Activated T-cell treated with anti-CD3 and anti-CD28 coated beads for 24 hours (primary cell): ENCODE measurements at places on chromosomes 12 and 14.

- no peak for DNase-seq
These were observed 18.3 kb downstream of the ADGRD1 start for GRCh38 chr12:130971925-130972585.

DNA sequence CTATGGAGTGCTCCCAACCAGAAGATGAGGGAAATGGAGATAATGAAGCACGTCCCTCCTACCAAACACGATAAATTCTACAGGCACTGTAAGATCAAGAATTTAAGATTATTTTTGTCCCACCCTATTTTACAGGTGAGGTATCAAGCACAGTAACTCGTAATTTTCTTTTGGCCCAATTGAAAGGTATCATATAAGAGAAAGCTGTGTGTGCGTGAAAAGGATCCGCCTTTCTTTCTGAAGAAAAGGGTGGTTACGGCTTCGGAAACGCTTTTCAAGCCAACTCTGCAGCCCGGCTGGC lies 733 bp upstream of the KLHDC2 start:
- DNase-seq: no peak

- DNase-seq: no peak
These were observed 1.6 kb upstream of the TFCP2 start for GRCh38 chr12:51174501-51174900.

GRCh38 chr12:65948320-65949008 lies 124.2 kb downstream of the HMGA2 start:
- DNase-seq: no peak

- DNase-seq: no peak
These were observed 10.1 kb upstream of the FBXO33 start for GRCh38 chr14:39442293-39442692.

DNA sequence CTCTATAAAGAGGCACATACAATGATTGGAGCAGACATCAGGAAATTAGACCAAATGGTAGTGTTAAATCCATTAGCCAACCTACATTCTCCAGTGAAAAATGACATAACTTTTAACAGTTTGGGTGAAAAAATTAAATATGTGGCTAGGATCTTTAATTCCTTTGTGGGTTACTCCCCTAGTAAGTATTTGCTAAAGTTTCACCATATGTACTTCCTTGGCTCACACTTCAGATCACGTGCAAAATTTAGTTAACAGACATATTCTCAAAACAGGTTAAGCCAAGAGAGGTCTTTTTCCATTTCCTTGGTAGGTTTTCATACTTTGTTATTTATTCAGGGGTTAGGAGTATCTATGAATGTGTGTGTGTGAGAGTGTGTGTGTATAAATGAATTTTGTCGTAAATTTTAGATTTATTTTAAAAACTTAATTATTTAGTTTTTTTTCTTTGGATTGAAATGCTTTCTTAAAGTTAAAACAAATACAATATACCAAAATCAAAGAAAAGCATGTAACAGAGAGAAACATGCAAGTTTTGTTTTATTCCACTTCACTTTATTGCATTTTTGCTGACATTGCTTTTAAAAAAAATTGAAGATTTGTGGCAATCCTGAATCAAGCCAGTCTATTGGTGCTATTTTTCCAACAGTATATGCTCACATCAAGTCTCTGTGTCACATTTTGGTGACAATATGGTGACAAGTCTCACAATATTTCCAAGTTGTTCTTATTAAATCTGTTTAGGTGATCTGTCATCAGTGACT lies 258.7 kb downstream of the FLRT2 start:
- no peak for DNase-seq

- DNase-seq: no peak
These were observed 5.3 kb downstream of the NTF3 start for GRCh38 chr12:5437182-5437583.

DNA sequence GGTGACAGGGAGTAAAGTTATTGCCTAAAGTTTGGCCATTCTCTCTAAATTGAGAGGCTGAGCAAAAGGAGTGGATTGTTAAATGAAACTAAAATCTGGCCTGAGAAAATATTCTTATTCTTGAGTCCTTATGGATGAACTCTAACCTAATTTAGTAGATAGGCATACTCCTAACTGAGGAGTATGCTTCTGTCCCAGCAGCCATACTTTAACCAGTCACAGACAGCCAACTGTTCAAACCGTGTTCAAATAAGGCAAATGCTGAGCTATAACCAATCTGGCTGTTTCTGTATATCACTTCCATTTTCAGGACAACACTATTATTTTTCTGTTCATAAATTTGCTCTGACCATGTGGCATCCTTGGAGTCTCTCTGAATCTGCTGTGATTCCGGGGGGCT lies 75.9 kb upstream of the RERGL start:
- no peak for DNase-seq

- no peak for DNase-seq
These were observed 397.2 kb downstream of the NRXN3 start for GRCh38 chr14:78567343-78567742.

- no peak for DNase-seq
These were observed 39.4 kb downstream of the DUSP16 start for GRCh38 chr12:12523229-12523628.

DNA sequence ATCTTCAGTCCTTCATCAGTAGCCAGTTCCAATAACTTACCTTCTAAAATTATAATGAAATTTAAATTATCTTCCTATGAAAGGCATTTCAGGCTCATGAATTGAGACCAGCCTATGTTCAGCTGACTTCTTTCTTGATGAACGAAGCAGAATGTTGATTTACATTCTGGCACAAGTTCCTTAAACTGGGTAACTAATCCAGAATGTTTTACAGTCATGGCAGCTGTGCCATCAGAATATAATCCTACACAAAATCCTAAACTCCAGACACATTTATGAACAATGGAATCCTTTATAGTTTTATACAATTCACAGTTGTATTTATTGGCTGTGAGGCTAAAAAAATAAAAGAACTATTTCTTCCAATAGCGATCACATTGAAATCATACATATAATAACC lies 97.3 kb upstream of the CPM start:
- no peak for DNase-seq

- no peak for DNase-seq
These were observed 128.7 kb downstream of the CNTN1 start for GRCh38 chr12:40820794-40821484.

DNA sequence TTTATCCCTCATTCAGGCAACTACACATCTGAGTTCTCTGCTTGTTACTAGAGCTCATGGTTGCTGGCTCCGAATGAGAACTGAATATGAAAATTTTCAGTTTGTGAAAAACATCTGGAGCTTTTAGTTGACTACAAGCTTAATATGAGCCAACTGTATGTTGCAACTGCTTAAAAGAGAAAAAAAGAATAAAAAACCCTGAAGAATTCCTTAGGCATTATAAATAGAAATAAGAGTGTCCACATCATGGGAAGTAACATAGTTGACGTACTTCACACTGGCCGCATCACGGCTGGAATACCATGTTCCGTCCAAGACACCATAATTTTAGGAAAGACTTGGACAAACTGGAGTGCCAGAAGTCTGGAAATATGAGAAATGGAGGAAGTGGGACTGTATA lies 57.9 kb downstream of the PDE3A start:
- no peak for DNase-seq

GRCh38 chr14:79091381-79091963 lies 921.3 kb downstream of the NRXN3 start:
- no peak for DNase-seq

GRCh38 chr12:117593815-117594400 lies 232.5 kb upstream of the NOS1 start:
- no peak for DNase-seq

GRCh38 chr14:38311655-38312054 lies 55.8 kb upstream of the CLEC14A start:
- DNase-seq: no peak

GRCh38 chr14:76998910-76999309 lies 29.6 kb downstream of the IRF2BPL start:
- no peak for DNase-seq

DNA sequence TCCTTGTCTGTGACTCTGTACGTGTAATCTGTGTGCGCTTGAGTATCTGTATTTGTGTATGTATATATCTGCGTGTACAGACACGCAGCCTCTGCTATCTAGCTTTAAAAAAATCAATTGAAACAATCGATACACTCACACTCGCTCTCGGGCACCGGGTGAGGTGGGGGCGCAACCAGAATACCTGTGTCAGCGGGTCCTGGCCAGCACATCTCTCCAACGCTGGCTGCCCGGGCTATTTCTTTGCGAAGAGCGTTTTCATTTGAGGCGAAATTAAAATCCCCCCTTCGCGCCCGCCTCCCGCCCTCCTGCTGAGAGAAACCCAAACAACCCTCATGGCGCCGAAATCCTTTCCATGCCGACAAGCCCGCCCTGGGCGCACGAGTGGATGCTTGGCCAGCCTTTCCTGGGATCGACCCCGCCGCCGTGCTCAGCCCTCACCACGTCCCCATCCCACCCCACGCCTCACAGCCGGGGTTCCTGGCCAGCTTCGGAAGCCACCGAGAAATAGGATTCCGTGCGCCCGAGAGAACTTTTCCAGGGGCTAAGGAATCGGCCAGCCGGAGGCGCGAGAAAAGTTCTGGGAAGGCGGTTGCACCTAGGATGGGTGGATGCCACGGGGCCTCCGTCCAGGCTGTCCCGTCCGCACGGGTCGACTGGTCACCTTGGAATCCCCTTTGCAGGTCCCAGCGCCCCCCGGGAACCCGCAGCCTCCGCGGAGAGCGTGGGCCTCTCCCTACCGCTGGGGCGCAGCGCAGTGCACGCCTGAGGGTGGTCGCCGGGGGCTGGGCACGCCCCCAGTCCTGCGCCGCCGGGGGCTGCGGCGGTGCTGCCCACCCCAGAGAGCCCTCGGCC lies 1.0 kb downstream of the ZDHHC22 start:
- DNase-seq: no peak

DNA sequence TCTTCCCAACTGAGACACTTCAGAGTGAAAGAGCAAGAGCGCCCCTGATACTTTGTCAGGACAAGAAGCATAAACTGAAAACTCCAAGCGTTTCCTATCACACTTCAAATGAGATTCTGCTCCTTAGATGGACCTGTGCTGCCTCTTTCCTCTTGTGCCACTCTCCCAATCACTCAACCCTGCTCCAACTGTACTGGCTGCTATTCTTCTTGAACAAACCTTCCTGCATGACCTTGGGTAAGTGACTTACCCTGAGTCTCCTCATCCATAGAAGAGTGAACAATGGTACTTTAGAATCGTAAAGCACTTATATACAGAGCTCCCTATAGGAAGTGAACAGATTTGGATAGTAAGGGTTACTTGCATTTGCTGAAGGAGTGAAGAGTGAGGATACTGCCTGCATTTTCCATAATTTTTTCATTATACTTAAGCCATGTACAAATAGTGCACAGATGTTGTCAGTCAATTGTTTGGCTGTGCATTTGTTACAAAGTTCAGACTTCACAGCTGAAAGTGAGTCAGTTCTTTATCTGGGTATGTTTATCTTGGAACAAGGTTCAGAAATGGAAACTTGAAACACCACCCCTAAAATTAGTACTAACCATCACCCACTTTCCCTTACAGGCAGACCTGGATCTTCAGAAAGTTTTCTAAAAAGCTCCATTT lies 10.8 kb downstream of the MTERF2 start:
- no peak for DNase-seq

DNA sequence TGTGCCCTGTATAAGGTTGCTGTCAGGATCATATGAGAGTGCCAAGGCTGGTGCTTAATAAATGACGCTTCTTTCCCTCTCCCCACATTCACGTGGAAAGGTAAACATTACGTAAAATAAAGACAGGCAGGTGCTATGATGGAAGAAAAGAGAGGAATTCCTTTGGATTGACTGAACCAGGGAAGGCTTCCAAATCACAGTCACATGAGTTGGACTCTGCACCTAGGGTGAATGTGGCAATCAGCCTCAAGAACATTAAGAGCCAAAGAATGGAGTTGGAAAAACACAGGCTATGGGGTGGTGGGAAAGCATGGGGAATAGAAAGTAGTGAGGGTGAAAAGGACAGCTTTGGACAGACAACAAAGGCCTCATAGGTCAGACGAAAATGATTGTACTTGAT lies 473.1 kb downstream of the VRK1 start:
- DNase-seq: no peak

- no peak for DNase-seq
These were observed 42.9 kb downstream of the KLC1 start for GRCh38 chr14:103671911-103672310.

DNA sequence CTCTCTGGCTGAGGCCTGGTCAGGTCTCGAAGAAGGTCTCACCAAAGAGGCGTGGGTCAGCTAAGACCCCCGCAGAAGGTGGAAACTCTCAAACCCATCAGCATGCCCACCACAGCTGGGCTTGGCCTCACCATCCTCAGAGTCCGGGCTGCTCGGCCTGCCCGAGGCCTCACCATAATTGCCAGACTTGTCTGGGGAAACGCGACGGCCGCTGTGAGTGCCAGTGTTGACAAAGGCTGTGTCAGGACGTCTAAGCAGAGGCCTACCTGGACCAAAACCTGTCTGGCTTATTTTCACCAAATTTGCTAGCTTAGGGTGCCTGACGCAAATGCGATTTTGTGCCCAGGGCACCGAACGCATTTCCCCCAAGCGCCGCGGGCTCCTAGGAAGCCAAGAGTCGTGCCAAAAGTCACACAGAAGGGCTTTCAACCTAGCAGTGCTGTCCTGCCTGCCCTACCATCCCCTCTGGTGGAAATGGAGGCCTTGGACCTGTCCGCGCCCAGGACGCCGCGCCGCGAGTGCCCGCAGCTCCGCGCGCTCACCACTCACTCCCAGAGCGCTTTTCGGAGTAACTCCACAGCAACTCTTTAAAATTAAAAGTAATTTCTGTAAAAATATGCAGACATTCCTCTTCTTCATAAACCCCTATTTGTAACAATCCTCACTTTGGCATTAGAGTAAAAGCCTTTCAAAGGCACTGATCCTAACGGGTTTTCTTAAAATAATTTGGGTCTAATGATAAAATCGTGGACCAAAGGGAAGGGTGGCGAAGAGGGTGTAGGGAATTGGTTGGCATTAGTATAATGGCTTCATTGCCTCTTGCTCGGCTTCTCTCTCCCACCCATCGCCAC lies 1.2 kb upstream of the ALX1 start:
- DNase-seq: no peak

- no peak for DNase-seq
These were observed 24.7 kb downstream of the CLMN start for GRCh38 chr14:95294834-95295599.

DNA sequence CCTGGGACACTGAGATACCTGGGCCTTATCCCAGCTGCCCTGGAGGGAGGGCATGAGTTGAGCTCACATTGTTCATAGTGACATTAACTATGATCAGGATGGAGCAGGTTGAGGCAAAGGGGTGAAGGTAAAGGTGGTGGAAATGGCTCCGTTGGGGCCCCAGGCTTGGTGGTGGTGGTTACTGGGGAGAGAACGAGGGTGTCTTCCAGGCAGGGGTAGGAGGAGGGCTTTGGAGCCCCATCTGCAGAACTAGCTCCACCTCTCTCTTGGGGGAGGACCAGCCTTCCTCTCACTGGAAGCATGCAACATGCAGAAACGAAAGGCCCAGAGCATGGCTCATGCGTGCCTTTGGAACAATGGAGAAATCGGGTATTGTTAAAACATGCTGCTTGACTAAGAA lies 217.0 kb downstream of the SLC41A2 start:
- no peak for DNase-seq

- no peak for DNase-seq
These were observed 12.6 kb upstream of the B4GALNT3 start for GRCh38 chr12:447141-447540.

DNA sequence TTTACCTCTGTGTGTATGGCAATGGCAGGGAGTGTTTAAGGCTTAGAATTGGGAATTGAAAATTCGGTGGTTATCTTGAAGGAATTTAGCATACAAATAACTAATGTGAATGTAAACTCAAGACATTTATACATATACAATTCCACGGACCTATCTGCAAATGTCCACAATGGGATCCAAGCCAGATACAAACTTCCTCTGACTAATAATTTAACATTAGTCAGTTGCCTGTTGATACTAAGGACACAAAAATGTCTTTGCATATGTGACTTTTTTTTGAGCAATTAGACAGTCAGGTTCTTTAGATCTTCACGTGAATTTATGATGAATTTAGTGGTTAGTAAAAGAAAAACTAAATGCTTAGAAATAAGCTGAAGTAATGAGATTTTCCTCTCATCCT lies 40.5 kb downstream of the ESR2 start:
- DNase-seq: no peak
